COR-L47 (cell line): ENCODE measurements at places on chromosomes 7 and 10.

DNA sequence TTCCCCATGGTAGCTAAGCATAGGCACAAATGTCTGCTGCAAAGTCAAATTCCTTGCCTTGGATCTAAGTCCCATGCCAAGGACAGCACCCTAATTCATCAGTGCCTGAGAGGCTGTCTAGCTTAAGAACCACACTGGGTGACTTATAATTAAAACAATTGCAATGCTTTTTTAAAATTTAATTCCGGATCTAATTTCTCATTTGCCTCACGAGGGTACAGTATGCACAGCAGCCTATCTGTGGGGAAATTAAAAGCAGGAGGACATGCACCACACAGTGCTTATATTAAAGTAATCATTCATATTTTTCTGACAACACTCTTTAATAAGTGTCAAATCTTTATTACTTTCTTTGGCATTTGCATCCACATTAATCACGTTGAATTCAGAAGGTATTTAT, 378.8 kb downstream of the GPAM start:
- no peak for DNase-seq

- DNase-seq = no peak
Measured at GRCh38 chr10:23892296-23892695, 316.6 kb upstream of the KIAA1217 start.

DNA sequence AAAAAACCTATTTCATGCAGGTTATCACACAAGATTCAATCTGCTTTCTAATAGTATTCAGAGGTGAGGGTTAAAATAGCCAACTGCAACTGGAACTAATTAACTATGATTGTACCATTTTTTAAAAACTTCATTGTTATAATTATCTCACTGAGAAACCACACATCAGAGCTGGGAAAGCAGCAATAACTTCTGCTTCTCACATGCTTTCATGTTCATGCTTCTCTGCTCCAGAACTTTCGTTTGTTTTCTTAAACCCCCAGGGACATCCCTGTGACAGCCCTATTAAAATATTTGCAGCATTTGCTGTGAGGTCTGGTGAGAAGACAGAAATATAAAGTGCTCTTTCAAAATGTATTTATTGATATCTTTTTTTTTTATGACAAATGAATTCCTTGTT, 389.0 kb upstream of the SORCS1 start:
- no peak for DNase-seq

GRCh38 chr7:55351263-55351662, 13.9 kb upstream of the LANCL2 start:
- no peak for DNase-seq

DNA sequence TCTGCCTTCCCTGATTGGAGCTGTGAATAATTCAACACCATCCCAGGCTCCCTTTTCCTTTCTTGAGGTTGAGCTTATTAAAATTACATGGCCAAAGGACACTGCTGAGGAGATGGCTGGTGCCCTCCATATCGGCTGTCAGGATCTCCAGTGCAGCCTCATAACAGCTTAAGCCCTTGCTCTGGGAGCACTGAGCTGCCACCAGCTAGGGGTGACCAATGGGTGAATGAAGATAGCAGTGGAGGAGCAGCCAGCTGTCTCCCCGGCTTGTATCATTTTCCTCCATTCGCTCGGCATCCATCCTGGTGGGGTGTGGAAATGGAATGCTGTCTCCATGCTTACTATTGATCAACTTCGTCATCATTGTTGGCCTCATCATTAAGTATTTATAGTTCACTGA, 154.6 kb downstream of the TMEM178B start:
- DNase-seq = no peak
